Peyer's patch (tissue), 4 donors: ENCODE measurements at places on chromosomes 2 and 18. TPM values are rescaled to one million over a fixed set of nuclear protein-coding genes. Genes with fewer than 3 reads are reported as not detected.

RAB10 gene
- total RNA-seq = 95.6 TPM

SRD5A2 gene
- total RNA-seq = not detected

PDE11A gene
- 2.1 TPM for total RNA-seq

DNA sequence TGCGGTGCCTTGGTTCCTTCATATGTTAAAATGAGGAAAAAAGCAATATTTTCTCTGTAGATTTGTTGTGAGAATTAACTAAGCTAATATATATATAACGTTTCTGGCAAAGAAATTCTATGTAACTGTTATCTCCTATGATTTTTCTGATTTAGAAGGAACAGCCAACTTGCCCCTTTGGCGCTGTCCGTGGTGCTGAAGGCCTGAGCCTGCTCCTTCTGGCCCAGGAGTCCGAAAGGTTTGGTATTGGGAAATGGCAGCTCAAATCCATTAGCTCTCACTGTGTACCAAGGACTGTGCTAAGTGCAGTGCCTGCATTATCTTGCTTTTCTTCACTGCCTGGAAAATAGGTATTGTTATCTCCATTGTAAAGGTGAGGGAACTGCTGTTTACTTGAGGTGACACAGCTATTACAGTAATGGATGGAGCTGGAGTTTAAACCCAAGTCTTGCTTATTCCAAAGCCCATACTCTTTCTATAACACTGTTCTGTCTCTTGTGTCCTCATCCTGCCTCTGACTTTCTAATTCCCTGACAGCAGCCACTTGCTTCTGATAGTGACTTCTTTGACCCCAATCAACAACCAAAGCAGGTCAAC is 52.2 kb downstream of the C1QL2 start:
- no peak for DNase-seq

DNA sequence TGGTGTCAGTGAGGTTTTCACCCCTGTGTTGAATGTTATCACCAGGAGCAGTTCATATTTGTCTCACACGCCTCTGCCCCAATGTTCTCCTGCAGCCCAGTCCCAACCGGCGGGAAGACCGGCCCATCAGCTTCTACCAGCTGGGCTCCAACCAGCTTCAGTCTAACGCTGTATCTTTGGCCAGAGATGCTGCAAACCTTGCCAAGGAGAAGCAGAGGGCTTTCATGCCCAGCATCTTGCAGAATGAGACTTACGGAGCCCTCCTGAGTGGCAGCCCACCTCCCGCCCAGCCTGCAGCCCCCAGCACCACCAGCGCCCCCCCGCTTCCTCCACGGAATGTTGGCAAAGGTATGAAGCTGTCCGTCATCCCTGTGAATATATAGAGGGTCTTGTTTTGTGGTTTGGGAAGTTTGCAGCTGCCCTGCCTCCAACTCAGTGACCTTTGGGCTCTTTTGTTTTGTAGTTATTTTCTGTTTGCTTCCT is 35.1 kb downstream of the ITGB1BP1 start:
- no peak for DNase-seq

DNA sequence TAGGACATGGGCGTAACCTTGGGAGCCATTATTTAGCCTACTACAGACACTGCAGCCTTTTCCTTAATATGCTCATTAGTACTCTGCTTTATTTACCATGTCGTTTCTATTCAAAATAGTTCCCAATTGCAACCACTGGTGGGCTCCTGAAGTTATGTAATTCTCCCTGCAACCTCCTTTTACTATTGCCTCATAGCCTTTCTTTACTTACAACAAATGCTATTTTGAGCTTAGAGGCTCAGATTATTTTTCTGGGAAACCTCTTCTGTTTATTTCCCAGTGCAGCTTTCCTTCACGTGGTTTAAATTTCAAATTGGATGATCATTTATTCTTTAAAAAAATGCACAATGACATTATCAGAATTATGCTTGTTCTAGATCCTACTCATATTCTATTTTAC is 492.3 kb upstream of the TMEFF2 start:
- DNase-seq = no peak

DNA sequence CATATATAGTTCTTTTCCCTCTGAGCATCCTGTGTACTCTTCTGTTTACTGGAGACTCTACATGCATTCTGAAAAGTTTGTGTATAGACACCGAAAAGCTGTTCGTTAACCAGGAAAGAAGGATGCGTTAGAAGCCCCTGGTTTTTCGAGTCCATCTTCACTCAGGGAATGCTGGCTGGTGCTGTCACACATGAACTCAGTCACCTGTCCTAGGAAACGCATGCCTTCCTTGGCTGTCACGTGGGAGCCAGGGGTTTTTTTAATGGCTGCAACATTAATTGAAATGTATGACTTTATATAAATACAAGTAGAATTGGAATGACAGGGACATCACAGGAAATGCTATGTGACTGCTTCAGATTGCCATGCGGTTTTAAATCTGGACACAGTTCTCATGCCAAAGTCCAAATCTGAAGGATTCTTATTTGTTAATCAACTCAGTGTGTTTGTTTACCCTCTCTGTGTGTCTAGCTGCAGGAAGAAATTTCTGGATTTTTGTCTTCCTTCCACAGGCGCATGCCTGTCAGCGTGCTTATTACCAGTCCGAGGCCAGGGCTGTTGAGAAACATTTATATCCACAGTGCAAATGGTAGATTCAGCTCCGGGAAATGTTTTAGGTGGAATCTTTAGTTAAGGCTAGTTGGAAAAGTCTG is 2.6 kb downstream of the RAMP1 start:
- DNase-seq = peak; percentile 43

GRCh38 chr18:70334728-70335329 is 46.0 kb downstream of the SOCS6 start:
- DNase-seq = no peak

DNA sequence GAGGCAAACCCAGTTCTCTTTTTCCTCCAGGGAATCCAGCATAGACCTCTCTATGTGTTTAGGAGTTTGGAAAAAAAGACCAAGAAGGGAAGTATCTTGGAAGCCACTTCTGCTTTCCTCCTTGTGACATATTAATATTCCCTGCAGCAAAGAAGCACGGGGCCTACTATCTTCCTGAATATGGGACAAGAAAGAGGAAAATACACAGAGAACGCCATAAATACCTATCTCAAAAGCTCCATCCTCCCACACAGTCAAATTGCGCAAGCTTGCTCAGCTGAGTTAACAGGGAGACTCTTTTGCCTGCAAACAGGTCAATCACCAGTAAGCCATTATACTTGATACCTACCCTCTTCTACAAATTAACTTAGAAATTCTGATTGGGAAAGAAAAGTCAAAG is 16.7 kb upstream of the RAPH1 start:
- DNase-seq = no peak

DNA sequence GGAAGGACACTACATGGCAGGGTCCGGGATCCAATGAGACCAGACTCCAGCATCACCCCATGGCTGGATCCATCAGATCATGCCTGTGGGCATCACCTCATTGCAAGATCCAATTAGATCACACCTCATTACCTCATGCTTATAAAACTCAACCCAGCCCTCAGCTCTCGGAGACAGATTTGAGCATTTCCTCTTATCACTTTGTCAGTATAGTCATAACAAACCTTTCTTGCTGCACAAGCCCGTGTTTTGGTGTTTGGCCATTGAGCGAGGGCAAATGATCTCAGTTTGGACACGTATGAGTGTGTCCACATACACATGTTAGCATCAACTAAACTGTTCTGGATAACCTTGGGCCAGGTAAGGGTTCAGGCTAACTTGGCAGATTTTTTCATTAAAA is 58.8 kb downstream of the CCDC195 start:
- DNase-seq = no peak

DNA sequence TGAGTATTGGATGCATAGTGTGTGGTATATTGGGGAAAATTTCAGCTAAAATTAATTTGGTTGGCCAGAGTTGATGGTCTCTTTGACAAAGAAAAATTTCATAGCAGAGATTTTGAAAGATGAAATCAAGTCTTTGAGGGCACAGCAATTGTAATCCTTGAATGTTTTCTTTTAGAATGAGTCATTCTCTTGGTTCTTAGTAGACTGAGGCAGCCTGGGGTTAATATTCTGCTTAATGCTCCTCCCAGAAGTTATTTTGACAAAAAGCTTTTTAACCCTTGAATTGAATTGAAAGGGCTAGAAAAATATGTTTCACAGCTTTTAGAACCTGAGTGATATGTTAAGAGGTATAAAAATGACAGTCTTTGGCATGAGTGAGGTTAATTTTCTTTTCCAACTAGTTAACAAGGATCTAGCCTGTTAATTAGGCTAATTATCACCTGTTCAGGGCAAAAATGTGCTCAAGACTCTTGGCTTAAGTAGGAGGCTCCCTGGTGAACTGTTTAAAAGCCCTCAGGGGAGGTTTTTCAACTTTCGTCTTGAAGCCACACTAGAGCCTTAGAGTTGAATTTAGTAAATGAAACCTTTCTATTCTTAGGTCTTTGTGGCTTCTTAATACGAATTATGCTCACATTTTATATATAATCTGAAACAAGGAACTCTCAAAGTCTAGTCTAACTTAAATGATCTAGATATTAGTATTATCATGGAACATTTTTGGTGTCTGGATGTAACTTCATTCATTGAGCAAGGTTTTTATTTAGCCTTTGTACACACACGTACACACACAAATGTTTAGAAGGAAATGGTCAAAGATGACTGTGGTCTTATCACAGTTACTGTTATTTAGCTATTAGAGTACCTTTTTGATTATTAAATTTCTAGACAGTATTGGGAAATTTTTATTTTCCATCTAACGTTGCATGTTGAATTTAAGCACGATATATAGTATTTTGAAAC is 272.5 kb downstream of the ZNF407 start:
- no peak for DNase-seq

DNA sequence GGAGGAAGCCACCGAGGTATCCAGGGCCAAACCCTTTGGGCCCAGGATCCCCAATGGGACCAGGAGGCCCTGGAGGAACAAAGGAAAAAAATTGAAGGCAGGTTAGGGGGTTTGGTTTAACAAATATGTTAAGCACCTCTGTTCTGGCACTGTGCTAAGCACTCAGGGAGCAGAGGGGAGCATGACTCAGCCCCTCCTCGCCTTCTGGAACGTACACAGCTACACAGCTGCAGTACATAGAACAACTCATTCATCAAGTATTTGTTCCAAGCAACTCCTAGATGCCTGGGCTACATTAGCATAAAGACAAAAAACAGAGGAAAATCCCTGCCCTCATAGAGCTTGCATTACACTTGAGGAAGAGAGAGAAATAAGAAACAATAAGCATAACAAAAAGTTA is 153.6 kb downstream of the COL4A4 start:
- DNase-seq = no peak
